NCI-H526 treated with DMSO at 0.1 percent for 48 hours (cell line): ENCODE measurements at places on chromosomes 1 and 21.

- DNase-seq = no peak
These were observed 333.6 kb upstream of the CAMK1G start for GRCh38 chr1:209249785-209250440.

GRCh38 chr1:218346391-218347204, 1.5 kb downstream of the TGFB2 start:
- DNase-seq = no peak

- no peak for DNase-seq
These were observed 251.7 kb downstream of the BRINP3 start for GRCh38 chr1:190226006-190226405.

- DNase-seq = no peak
These were observed 591.8 kb downstream of the ADGRL2 start for GRCh38 chr1:82392513-82392912.

DNA sequence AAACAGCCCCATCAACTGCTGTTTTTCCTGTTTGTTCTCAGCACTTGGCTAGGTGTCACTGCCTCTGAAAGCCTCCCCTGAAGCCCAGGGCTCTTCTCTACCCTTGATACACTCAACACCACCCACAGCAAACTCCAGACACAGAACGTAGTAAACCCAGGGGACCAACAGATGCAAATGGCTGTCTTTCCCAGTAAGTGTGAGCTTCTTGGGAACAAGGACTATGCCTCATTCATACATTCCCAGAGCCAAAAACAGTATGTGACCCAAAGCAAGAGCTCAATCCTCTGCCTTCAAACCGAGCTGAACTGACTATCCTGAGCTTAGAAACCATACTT, 4.4 kb downstream of the LBR start:
- peak; percentile 10 for DNase-seq

- no peak for DNase-seq
These were observed 138.6 kb upstream of the EDN2 start for GRCh38 chr1:41622859-41623732.

GRCh38 chr1:37433171-37433570, 41.2 kb upstream of the ZC3H12A start:
- no peak for DNase-seq

GRCh38 chr1:111832521-111833155, 76.9 kb downstream of the DDX20 start:
- no peak for DNase-seq

GRCh38 chr1:21963477-21964217, 13.2 kb upstream of the CELA3B start:
- DNase-seq = peak; percentile 18

DNA sequence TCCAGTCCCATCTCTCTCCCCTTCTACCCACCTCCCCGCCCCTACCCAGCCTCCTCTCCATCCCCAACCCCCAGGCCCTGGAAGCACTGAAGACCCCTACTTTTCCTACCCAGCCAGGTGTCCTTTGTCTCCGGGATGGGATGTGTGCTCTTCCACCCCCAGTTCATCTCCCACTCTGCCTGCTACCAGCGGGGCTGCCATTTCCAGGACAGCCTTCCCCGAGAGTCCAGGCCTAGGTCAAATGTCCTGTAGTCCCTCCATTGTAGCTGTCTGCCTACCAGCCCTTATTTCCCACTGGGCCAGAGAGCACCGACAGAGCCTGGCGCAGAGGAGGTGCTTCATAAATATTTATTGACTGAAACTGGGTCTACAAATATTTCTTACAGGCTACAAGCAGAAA, 72.0 kb upstream of the TLR5 start:
- no peak for DNase-seq

DNA sequence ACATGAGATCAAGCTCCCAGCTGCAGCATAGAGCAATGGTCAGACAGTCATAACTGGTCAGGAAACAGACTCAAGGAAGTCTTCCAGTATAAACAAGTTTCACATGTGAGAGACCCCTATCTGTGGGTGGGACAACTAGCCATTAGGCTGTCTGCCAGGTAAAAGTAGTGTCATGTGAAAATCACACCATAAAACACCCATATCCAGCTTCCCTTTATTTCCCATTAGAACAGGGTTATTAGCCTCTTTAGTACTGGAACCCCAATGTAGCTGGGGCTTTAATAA, 426.7 kb downstream of the KCNT2 start:
- no peak for DNase-seq

GRCh38 chr21:41032541-41032940, 135.4 kb upstream of the BACE2 start:
- DNase-seq = no peak

GRCh38 chr1:109304226-109304920, 2.4 kb downstream of the MYBPHL start:
- no peak for DNase-seq

- no peak for DNase-seq
These were observed 3.5 kb upstream of the RAP1A start for GRCh38 chr1:111615870-111616715.

- DNase-seq = no peak
These were observed 41.1 kb downstream of the PROX1 start for GRCh38 chr1:214028649-214029406.

DNA sequence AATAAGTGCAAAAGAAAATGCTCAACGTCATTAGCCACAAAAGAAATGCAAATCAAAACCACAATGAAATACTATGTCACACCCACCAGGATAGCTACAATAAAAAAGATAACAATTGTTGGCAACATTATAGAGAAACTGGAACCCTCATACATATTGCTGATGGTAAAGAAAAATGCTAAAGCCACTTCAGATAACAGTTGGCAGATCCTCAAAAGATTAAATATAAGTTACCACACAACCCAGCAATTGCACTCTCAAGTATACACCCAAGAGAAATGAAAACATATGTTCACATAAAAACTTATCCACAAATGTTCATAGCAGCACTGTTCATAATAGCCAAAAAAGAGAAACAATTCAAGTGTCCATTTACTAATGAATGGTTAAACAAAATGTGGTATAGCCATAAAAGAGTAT, 20.7 kb downstream of the TRIM33 start:
- no peak for DNase-seq

GRCh38 chr1:234546890-234547788, 62.8 kb downstream of the IRF2BP2 start:
- no peak for DNase-seq

- no peak for DNase-seq
These were observed 12.5 kb downstream of the DMAP1 start for GRCh38 chr1:44225761-44226160.

DNA sequence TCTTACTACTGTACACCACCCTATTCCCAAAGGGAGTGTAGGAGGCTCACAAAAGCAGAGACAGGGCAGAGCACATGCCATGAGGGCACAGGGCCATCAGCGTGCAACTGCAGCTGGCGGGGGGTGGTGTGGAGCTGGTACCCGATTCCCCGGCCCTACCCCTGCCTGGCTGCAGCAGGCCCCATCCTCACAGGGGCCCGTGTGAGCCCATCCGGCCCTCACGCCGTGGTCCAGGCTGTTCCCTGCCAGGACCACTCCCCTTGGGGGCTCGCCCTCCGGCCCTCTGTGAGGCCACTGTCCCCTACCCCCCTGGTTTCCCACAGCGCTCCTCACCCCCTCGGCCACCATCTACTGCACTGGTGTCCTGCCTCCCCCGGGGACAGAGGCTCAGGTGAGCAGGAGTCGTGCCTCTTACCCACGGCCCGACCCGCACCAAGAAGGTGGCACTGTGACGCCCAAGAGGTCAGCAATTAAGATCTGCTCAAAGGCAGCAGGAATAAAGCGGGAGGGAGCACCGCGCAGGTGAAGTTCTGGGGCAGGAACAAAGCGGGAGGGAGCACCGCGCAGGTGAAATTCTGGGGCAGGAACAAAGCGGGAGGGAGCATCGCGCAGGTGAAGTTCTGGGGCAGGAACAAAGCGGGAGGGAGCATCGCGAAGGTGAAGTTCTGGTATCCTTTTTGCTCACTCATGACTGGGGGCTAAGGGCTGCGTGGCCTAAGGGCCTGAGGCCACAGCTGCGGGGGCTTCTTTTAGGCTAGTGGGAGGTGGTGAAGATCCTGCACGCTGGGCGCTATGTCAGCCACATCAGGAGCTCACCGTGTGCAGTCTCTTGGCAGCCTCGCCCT, 3.9 kb downstream of the POFUT2 start:
- no peak for DNase-seq

GRCh38 chr1:57272150-57272549, 151.7 kb downstream of the DAB1 start:
- no peak for DNase-seq

GRCh38 chr1:24888971-24889676, 41.0 kb downstream of the RUNX3 start:
- no peak for DNase-seq

- no peak for DNase-seq
These were observed 213.9 kb upstream of the LYPLAL1 start for GRCh38 chr1:218959784-218960183.

- no peak for DNase-seq
These were observed 621.9 kb downstream of the LRRIQ3 start for GRCh38 chr1:73576083-73576482.

GRCh38 chr1:119908661-119909060, 12.3 kb upstream of the ADAM30 start:
- DNase-seq = no peak

DNA sequence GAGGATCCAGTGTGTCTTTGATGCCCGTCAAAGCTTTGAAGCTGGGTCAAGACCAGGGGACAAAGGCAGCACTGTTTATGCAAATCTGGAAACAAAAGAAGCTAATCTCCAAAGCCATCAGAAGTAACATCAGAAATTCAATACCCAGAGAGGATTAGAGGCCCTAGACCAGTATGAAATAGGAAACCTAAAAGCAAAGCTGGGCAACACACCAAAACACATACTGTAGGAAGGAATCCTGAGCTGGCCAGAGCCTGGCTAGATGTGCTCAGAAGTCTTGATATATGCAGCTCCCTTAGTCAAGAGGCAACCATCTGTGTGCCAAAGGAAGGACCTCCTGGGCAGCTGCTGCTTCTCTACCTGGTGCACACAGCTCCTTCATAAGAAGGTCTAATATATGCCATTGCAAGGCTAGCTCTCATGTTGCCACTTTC, 12.3 kb downstream of the COLGALT2 start:
- peak; percentile 98 for DNase-seq

- peak; percentile 86 for DNase-seq
These were observed 774 bp upstream of the ABL2 start for GRCh38 chr1:179230251-179230650.

- DNase-seq = no peak
These were observed 120.6 kb downstream of the FCRL5 start for GRCh38 chr1:157431751-157432150.

DNA sequence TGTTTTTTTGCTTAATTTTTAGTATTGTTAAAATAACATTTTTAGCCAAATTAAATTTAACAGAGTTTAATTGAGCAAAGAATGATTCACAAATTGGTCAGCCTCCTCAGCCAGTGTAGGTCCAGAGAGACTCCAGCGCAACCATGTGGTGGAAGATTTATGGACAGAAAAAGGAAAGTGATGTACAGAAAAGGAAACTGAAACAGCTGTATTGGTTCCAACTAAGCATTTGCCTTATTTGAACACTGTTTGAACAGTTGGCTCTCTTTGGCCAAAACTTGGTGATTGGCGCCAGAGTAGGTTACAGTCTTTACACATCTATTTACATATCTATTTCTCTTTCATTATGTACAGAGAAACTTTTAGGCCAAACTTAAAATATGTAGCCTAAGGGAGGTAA, 19.4 kb downstream of the RPS6KC1 start:
- DNase-seq = peak; percentile 43

GRCh38 chr21:42096566-42096965, 25.4 kb downstream of the UMODL1 start:
- DNase-seq = no peak

- DNase-seq = no peak
These were observed 48.3 kb downstream of the HUNK start for GRCh38 chr21:31921079-31921478.

DNA sequence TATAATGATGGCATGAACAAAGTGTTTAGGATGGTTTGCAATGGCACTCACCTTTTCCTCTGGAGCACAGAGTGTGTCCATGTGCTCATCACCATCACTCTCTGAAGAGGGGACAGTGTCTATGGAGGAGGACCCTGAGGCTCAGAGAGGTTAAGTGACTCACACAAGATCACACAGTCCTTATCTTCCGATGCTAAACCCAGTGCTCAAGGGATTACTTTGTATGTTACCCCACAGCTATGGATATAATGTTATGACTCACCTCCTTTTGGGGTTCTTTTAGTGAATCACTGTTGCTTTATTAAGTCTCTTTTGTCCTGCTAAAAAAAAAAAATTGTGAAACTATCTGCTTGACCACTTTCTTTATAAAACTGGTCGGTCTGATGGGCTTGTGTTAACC, 67.6 kb downstream of the TENT5C start:
- no peak for DNase-seq

GRCh38 chr1:100428160-100428559, 75.9 kb downstream of the CDC14A start:
- DNase-seq = no peak

- no peak for DNase-seq
These were observed 5.3 kb downstream of the SKI start for GRCh38 chr1:2233468-2233867.

DNA sequence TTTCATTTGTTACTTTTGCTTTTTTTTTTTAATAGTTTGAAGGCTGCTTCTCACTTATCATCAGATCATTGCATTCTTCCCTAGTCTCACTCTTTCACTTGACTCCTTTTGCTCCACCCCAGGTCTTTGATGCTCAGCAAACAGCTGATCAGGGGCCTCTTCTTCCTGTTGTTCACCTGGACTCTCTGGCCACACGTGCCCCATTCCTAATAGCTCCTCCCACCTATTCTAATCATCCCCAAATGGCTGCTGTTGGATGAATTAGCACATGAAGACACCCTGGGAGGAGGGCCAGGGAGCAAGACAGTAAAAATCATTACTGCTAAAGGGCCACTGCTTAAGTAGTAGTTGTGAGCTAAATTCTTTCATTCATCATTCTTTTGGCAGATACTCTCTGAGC, 119.5 kb downstream of the MAB21L3 start:
- no peak for DNase-seq

- DNase-seq = no peak
These were observed 11.3 kb upstream of the HEATR1 start for GRCh38 chr1:236615399-236616148.

GRCh38 chr21:42580076-42580792, 66.6 kb downstream of the SLC37A1 start:
- DNase-seq = no peak

GRCh38 chr1:227913764-227914721, 33.7 kb downstream of the WNT9A start:
- no peak for DNase-seq

- no peak for DNase-seq
These were observed 1.7 kb downstream of the ETS2 start for GRCh38 chr21:38807441-38807871.

DNA sequence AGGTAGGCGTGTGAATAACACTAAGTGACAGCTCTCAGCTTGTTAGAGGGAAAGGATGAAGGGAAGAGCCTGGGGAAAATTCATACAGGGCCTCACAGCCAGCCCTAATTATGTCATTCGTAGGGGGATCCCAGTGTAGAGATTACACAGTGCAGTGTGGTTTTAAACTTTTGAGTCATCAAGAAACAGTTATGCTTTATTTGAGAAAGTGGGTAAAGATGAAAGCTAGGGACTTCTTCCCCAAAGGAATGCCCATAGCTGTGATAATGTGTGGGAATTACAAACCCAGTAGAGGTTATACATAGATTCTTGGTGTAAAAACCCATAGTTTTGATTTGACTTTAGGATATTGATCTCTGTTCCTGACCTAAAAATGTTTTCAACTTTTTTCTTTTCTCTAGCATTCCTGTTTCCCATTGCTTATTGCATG, 1.9 kb downstream of the TTF2 start:
- no peak for DNase-seq
